Subcutaneous adipose tissue (tissue), 4 donors: ENCODE measurements at places on chromosomes 3 and 15. TPM values are rescaled to one million over a fixed set of nuclear protein-coding genes. Genes with fewer than 3 reads are reported as not detected.

COPB2 gene
- 108 TPM for total RNA-seq

SLC33A1 gene
- total RNA-seq, result 23.8 TPM

MGLL gene
- 85.8 TPM for total RNA-seq

TGM5 gene
- not detected for total RNA-seq

SCG5 gene
- 2.9 TPM for total RNA-seq

NANOGP8 gene
- total RNA-seq, result not detected

HIGD2B gene
- not detected for total RNA-seq
